Psoas muscle (tissue), 8 donors: ENCODE measurements at places on chromosomes 3 and 15. TPM values are rescaled to one million over a fixed set of nuclear protein-coding genes. Genes with fewer than 3 reads are reported as not detected.

GRCh38 chr3:55554634-55555425 is 67.7 kb upstream of the WNT5A start:
- DNase-seq, result no peak

DNA sequence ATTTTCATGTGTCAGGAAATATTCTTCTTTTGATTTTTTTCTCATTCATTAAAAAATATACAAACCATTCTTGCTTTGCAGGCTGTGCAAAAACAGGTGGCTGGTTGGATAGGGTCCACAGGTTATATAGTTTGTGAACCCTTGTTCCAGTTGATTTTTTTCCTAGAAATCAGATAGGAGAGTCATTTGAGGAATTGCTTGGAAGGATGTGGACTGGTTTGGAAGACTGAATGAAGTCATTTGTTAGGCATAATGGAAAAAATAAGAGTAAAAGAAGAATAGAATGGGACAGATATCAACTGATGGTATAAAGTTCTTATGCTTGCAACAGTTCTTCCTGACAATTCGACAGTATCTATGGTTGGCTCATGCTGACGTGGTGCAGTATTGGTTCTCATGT is 189.4 kb downstream of the PTPRG start:
- no peak for DNase-seq

GRCh38 chr3:48950051-48950450 is 31.4 kb downstream of the ARIH2 start:
- DNase-seq, result no peak

DNA sequence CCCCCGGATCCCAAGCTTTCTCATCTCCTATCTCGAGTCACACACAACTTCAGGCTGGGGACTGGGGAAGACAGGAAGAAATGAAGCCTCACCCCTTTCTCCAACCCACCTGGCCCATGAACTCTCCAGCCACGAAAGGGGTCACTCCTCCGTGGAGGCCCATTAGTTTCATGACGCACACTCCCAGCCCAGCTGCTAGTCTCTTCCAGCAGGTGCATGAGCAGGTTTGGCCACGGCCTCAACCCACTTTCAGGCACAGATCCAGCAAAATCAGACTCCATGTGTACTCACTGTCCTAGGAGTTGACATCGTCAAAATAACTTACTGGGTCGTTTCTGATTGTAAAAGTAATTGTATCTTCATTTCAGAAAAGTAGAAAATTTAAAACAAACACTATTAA is 76.6 kb downstream of the C3orf70 start:
- no peak for DNase-seq

GRCh38 chr3:108623504-108623903 is 34.0 kb downstream of the DZIP3 start:
- DNase-seq, result no peak

Gene RHOV
- polyA plus RNA-seq, result 0.23 TPM

Gene CLDN11
- 1.7 TPM for polyA plus RNA-seq

GRCh38 chr15:78007211-78007931 is 70.1 kb downstream of the TBC1D2B start:
- no peak for DNase-seq
